Small intestine (tissue), 16 donors: ENCODE measurements at places on chromosomes 13 and 19. TPM values are rescaled to one million over a fixed set of nuclear protein-coding genes. Genes with fewer than 3 reads are reported as not detected.
A peak's percentile ranks its signal among the peaks of the same experiment; 100 is the strongest.

Gene ZNF493
- 22.4 TPM for polyA plus RNA-seq

Gene ZMYM2
- 13.2 TPM for polyA plus RNA-seq

Gene OR7D4
- polyA plus RNA-seq, result not detected

DNA sequence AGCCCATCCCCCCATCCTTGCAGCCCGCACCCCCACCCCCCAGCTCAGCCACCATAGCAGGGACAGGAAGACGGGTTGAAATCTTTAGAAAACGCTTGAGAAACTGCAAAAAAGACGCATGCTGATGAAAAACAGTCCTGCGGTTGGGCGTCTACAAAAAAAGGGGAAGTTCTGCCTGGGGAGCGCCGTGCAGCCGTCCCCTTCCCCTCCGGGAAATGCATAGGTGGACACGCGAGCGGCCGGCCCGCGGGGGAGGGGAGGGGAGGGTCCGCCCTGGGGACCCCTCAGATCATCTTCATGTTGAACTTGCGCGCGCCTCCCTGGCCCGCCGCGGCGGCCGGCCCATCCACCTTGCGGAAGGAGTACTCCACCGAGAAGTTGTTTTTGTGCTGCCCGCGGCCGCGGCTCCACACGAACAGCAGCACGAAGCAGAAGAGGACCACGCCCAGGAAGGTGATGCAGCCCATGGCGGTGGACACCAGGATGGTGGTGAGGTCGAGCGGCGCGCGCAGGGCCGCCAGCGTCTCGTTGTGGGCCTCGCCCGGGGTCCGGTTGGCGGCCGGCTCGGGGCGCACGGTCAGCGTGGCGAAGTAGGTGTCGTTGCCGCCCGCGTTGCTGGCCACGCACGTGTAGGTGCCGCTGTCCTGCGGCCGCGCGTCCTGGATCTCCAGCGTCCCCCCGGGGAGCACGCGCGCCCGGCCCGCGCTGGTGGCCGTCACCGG is 7.9 kb upstream of the PEAK3 start:
- no peaks in the 10 kb centered on the region for H3K4me1 ChIP-seq
- peaks cover 87% of the 10 kb centered on the region for H3K27me3 ChIP-seq
- H3K27ac ChIP-seq, result no peak overlapping the region
- DNase-seq, result peak; percentile 41
- H3K4me3 ChIP-seq, result peak overlapping the region; percentile 40
- no peaks in the 10 kb centered on the region for H3K36me3 ChIP-seq

- no peak for DNase-seq
- H3K4me1 ChIP-seq, result no peaks in the 10 kb centered on the region
- H3K27me3 ChIP-seq, result no peaks in the 10 kb centered on the region
Measured at GRCh38 chr13:99835442-99835841, 136.1 kb downstream of the ZIC5 start.

- peak overlapping the region; percentile 93 for H3K27ac ChIP-seq
- peaks cover 8% of the 10 kb centered on the region for H3K4me1 ChIP-seq
- DNase-seq, result peak; percentile 18
- no peaks in the 10 kb centered on the region for H3K27me3 ChIP-seq
Measured at GRCh38 chr19:19487077-19487949, 28.0 kb downstream of the TSSK6 start.

DNA sequence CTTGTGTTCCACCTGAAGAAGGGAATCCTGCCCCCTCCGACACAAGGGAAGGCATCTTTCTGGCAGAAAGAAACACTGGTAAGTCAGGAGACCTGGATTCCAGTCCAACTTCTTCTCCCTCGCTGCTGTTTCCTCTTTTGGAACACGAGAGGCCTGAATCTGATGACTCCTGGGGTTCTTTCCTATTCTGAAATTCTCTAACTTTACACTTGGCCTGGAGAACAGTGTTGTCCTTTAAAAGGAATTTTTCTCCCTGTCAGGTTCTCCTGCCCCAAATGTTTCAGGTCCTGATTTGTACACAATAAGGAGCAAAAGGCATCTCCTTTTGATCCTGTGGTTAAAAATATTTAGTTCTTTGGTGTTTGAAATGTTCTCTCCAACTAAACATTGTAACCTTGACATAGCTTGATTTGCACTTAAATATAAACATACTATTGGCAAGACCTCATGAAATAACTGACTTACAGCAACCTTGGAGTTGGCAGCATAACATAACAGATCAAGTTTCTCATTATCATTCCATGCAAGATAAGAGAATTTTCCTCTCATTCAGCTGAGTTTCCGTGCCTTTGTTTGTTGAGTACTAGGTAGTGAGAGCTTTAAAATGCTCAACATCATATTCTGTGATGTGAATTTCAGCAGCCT is 244.8 kb downstream of the COG6 start:
- no peak overlapping the region for H3K27ac ChIP-seq
- DNase-seq, result no peak

DNA sequence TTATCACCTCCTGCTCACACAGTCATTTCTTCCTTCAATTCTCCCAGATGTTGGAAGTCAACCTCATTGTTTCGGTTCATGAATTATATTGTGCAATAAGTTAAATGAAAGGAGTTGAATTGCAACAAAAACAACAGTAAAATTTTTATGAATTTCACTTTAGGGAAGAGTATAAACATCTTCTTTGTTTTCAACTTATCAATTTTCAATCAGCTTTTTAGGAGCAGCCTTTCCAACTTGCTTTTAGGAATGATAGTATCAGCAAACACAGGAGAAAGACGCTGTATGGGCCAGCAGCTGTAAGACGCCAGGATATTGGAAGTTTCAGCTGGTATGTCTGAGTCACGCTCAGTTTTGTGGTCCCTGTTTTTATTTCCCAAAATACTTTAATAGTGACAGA is 132.5 kb upstream of the ARGLU1 start:
- H3K4me1 ChIP-seq, result no peaks in the 10 kb centered on the region
- DNase-seq, result no peak
- H3K4me3 ChIP-seq, result no peak overlapping the region
- no peaks in the 10 kb centered on the region for H3K36me3 ChIP-seq
- no peaks in the 10 kb centered on the region for H3K27me3 ChIP-seq
- no peak overlapping the region for H3K27ac ChIP-seq

- DNase-seq, result no peak
- peaks cover 4% of the 10 kb centered on the region for H3K4me1 ChIP-seq
- H3K4me3 ChIP-seq, result no peak overlapping the region
- H3K36me3 ChIP-seq, result no peaks in the 10 kb centered on the region
- peaks cover 8% of the 10 kb centered on the region for H3K27me3 ChIP-seq
- H3K27ac ChIP-seq, result no peak overlapping the region
Measured at GRCh38 chr13:78662467-78662866, 3.5 kb upstream of the OBI1 start.

- H3K4me1 ChIP-seq, result peaks cover 72% of the 10 kb centered on the region
- no peaks in the 10 kb centered on the region for H3K36me3 ChIP-seq
Measured at GRCh38 chr19:741506-742131, 9.3 kb upstream of the MISP start.

DNA sequence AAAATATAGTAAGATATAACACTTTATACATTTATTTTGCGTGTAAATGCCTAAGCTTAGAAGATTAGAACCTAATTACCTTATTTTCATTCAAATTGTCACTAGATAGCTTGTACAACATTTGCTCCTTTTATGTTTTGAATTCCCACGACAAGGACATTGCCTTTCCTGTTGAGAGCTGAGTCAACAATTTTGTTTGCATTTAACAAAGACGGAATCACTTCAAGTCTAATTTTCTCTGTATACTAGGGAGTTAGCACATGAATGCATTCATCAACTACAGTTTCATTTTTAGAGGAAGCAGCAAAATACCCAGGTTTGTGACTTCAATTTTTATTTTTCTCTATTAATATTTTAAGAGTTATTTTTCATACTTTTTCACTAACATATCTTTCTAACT is 48.7 kb upstream of the PCCA start:
- H3K4me3 ChIP-seq, result no peak overlapping the region
- peak; percentile 4 for DNase-seq
- H3K36me3 ChIP-seq, result no peaks in the 10 kb centered on the region

DNA sequence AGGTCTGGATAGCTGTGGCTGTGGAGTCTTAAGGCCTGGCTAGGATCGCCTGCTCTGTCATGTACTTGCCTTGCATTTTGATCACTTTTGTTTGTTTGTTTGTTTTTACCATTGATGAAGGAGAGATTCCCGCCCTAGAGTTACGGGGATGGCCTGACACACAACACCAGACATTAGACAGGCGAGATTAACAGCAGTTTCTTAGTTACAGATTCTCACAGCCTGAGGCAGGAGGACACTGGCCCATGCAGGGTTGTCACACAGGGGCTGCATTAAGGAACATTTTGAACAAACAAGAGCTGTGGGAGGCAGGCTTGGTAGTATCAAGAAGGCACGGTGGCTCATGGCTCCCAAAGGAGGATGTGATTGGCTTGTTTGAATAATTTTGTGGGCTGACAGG is 291.8 kb downstream of the HS6ST3 start:
- H3K4me3 ChIP-seq, result no peak overlapping the region
- no peaks in the 10 kb centered on the region for H3K27me3 ChIP-seq
- H3K4me1 ChIP-seq, result no peaks in the 10 kb centered on the region
- H3K27ac ChIP-seq, result no peak overlapping the region
- DNase-seq, result no peak

- H3K36me3 ChIP-seq, result no peaks in the 10 kb centered on the region
- DNase-seq, result no peak
- H3K27ac ChIP-seq, result no peak overlapping the region
Measured at GRCh38 chr13:39197647-39198007, 159.4 kb downstream of the NHLRC3 start.

- H3K27ac ChIP-seq, result no peak overlapping the region
- no peak overlapping the region for H3K4me3 ChIP-seq
- no peaks in the 10 kb centered on the region for H3K27me3 ChIP-seq
- DNase-seq, result peak; percentile 6
Measured at GRCh38 chr13:60990032-60990733, 425.5 kb downstream of the PCDH20 start.
